ENCODE measurements at places on chromosomes 6 and 20.

DNA sequence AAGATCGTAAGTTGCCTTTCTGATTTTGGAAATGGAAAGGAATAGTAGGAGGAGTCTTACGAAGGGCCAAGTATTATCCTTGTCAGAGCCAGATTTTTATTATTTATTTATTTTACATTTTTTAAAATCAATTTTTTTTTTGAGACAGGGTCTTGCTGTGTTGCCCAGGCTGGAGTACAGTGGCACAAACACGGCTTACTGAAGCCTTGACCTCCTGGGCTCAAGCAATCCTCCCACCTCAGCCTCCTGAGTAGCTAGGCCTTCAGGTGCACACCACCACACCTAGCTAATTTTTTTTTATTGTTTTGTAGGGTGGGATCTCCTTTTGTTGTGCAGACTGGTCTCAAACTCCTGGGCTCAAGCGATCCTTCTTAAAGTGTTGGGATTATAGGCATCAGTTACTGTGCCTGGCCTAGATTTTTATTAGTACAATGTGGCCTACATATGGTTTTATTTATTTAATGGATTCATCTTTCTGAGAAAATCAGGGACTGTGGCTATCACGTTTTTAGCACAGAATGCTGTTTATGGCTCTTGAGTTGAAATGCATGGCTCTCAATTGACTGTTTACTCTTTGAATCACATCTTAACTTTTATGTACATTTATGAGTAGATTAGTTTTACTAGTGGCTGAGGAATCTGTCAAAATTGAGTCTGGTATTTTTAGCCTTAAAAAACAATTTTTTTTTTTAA, 16.7 kb downstream of the CDC5L start:
- no peak for DNase-seq

GRCh38 chr20:44696315-44696714, 18.9 kb upstream of the CCN5 start:
- no peak for DNase-seq

- DNase-seq = no peak
Observed at GRCh38 chr20:62368976-62369814, 2.1 kb upstream of the LAMA5 start.

GRCh38 chr20:54148947-54149764, 24.6 kb downstream of the CYP24A1 start:
- no peak for DNase-seq

DNA sequence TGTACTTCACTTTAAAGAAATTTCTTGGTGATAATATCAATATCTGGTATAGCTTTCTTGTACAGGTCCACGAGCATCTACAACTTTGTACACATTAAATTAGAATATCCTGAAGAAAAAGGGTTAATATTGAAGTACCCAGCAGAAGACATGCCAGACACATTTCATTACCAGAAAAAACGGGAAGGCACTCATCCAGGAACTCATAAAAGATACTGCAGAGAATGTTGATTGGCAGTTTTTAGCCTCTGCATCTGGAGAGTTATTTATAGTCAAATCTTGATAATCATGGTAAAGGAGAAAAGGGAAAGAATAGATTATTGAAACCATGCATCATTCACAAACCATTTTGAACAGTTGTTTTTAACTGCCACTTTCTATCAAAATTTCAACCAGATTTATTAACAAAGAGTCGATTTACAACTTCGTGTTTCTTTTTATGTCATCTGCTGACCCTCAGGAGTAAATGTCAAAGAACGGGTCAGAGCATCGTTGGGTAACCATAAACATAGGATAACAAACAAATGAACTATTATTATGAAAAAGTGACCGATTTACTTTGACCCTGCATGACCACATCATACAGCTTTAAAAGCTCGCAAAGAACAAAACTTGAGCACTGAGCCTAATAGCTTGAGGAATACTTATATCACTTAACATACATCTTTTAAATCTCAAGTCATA, 229.2 kb upstream of the SGK1 start:
- DNase-seq = no peak

DNA sequence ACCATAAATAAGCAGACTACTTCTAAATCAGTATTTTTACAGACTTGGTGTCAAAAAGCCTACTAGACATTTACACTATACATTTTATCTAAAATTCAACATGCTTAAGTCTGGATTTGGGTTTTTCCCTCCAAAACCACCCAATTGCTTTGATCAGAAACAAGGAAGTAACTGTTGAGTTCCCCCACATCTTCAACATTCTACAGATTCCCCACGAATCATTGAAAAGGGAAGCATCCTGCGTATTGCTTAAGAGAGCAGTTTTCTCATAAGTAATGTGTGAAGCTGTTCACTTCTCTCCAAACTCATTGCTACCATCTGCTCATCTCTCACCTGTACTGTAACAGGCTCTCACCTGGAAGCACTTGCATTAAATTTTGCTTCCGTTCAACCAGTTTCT, 36.4 kb upstream of the RNF144B start:
- DNase-seq = no peak

DNA sequence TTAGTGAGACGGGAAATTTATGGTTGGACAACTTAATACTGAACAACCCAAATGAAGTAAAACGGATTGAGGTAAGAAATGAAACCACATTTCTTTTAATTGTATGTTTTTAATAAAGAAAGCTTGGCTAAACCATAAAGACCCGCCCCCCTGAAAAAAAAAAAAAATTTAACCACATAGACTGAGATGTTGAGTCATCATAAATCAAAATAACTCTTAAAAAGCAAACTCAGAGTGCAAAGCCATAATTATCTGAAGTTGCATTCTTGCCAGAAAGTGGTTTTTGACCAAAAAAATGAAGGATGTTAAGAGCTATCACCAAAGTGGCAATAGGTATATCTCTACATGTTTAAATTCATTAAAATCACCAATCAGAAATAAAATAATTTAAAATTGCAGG, 101.8 kb upstream of the COL21A1 start:
- DNase-seq = no peak

- DNase-seq = no peak
Observed at GRCh38 chr6:134198093-134198492, 119.8 kb downstream of the SGK1 start.

DNA sequence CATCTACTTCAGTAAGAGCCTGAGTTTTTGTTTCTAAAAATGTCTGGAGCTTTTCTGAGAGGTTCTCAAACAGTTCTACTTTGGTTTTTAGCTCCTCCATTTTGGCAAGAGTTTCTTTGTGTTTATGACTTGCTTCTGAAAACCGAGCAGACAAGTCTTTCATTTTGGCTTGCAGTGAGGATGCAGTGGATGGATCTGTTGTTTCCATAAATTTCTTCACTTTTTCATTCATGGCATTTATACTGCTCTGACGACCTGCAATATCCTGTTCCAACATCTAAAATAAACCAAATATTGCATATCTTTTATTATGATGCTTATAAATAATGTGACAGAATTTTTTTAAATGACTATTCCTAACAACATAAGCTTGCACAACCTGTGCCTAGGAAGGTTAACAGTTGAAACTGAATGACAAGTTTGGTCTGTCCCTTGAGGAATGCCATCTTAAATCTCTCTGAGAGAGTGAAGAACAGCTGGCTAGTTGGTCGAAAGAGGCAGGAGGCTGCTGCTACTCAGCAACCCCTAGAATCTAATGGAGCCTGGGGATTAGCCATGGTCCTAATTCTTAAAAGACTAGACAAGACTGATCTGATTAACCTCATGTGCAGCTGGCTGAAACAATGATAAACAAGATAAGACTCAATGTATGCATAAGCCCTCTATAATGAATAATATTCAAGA, 69.8 kb downstream of the DST start:
- no peak for DNase-seq

GRCh38 chr20:58908941-58909340, 56.4 kb downstream of the GNAS start:
- no peak for DNase-seq

- no peak for DNase-seq
Observed at GRCh38 chr6:44086931-44087574, 40.2 kb downstream of the MRPL14 start.

- no peak for DNase-seq
Observed at GRCh38 chr20:62703853-62704228, 4.8 kb upstream of the NTSR1 start.

DNA sequence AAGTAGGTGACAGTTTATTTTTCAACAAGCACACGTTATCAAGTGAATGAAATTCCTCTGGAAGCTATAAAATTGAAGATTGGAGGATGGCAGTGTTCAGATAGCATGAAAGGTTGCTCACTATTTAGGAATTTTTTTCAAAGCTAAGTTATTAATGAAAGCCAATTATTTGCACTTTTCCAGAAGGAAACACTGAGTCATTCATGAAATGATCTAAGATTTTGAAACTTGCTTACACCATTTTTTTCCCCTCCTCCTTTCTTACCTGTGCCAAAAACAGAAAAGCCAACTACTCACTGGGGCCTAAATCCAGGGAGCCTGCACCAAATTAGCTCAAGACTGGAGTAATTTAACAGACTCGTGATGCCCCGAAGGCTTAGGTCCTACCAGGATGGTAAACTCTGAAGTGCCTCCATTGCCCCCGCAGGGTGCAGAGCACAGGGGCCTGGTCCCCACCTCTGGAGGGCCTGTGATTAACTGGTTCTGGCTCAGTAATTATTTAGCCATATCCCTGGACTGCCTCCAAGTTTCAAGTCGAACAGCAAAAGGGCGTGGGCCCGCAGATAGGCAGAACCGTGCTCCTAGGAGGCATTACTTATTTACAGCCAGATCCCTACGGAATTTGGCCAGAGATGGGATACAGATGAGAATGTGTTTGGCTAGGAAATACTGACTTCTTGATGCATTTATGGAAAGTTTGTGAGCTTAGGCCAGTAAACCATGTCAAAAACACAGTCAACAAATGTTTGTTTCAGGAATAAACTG, 28.0 kb upstream of the ZNF217 start:
- DNase-seq = peak; percentile 84

DNA sequence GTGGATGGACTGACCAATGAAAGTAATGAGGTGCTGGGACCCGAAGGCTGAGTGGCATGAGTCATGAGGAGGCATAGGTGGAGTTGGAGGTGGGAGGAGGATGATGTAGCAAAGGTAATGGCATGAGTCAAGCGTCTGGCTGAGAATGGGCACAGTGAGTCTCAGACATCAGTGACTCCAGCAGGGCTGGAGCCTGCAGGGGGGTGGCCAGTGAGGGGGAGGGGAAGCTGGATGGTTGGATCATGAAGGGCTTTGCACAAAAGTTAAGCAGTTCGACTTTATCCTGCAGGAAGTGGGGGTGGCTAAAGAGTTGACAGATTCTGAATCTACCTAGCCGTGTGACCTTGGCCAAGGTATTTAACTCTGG, 99.0 kb upstream of the IYD start:
- no peak for DNase-seq

- no peak for DNase-seq
Observed at GRCh38 chr20:62707276-62707920, 1.2 kb upstream of the NTSR1 start.

All from glomerular endothelial cell (primary cell).